ENCODE measurements at places on chromosomes 12 and 14.

GRCh38 chr12:70854138-70854537 lies 66.4 kb downstream of the PTPRR start:
- no peak for DNase-seq

DNA sequence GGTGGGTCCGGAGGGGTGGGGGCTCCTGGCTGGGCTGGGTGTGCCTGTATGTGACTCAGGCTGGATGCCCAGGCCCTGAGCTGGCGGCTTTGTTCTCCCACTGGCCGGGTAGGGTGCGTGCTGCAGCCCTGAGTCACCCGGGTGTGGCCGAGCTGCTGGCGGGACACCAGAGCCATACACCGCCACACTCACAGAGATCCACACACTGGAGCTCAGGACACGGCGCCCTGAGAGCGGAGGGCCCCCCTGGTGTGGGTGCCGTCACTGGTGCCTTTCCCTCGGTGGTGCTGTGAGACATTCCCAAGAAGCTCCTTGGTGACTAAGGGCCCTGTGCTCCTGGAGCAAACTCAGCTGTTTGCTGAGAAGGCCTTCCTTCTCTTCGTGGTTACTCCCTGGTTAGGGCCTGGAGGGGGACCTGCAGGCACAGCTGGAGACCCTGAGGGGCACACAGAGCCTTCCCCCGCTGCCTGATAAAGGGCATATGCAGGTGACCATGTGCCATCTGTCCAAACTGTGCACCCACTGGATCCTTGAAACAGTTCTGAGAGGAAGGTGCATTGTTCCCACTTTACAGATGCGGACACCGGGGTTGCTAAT lies 44.3 kb downstream of the KRT80 start:
- DNase-seq: no peak

GRCh38 chr12:50621399-50622300 lies 116.9 kb downstream of the DIP2B start:
- no peak for DNase-seq

- no peak for DNase-seq
Observed at GRCh38 chr12:81212996-81213696, 135.3 kb downstream of the ACSS3 start.

DNA sequence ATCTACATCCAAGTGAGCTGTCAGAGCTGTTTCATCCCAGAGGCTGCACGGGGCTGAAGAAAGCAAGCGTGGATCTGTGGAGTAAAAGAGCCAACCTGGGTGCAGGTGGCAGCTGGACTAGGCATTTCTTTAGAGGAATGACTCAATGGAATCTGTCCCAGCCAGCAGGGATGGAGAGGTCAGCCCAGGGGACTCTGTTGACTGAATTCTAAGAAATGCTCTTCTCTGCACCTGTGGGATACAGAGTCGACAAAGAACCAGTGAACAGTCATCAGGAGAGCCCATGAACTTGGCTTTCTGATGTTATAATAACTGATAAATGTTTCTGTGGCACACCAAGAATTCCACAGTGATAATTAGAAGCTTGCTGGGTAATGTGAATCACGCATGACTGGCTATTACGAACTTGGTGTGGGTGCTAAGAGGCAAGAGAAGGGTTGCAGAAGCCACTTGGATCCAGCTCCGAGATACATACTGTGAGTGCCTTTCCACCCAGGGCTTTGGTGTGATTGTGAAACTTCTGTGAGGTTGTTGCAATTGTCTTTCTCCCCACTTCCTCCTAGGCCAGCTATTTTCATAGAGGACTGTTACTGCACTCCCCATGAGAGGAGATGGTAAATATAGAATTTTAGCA lies 16.2 kb downstream of the PYGL start:
- DNase-seq: no peak

DNA sequence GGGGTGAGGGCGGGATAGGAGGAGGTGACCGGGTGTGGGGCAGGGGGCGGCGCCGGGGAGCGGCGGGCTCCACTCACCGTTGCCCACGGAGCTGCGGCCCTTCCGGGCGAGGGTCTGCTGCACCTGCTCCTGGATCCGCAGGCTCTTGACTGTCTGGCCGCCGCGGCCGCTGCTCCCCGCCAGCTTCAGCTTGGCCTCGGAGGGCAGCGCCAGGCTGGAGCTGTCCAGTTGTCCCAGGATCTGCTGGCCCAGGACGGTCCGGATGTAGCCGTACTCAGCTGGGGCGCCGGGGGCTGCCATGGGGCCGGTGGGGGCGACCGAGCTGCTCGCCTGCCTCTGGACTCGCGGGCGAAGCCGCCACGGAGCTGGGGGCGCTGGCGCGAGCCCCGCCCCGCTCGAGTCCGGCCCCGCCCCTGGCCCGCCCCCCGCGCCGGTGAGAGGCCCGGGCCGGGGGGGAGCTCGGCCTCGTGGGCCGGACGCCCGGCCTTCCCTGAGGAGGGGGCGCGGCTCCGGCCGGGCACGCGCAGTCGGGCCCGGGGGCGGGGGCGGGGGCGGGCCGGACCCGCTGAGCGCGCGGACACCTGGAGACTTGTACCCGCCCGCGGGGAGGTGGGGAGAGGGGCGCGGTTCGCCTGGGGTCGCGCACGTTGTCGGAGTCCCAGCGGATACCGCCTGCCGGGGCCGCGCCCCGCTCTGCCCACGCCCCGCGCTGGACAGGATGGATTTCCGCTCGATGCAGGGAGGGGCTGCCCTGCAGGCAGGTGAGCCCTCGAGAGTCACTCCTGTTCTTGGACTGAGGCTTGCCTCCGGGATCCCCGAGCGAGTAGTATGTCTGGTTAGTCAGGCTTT lies at the start of gene PKP2:
TSS of gene PKP2 (minus strand) at position 346 of the 849 bp plus-strand sequence. CDS start at position 300, 46 bp downstream.
- peak; percentile 86 for DNase-seq

- no peak for DNase-seq
Observed at GRCh38 chr14:69081271-69081670, 71.6 kb downstream of the DCAF5 start.

- DNase-seq: no peak
Observed at GRCh38 chr12:112330706-112331105, 51.5 kb downstream of the HECTD4 start.

DNA sequence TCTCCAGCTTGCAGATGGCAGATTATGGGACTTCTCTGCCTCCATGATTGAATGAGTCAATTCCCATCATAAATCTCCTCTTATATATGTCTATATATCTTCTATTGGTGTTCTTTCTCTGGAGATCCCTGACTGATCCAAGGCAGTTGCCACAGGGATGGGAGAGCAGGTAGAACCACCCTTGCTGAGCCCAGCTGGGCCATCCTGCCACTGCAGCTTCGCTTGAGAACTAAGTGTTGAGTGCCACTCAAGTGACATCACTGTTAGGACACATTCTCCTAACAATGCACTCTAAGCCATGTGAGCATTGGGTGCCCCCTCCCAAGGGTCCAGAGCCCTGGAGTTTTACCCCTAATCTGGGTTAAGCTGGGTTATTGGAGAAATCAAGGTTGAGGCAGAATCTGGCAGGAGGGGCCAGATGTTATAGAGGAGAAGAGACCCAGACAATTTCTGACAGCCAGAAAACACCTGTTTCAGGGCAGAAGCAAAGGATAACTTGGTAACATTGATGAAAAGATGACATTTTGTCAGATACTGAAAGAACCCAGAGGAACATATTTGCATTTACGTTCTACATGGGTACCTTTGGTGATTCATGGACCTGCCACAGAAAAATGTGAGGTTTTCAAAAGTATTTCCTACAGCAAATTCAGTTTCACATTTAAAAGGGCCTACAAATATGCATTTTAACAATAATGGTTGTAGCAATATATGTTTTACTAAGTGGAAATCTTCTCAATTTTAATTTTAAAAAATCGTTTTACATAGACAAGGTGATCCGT lies 57.2 kb upstream of the MAX start:
- no peak for DNase-seq

DNA sequence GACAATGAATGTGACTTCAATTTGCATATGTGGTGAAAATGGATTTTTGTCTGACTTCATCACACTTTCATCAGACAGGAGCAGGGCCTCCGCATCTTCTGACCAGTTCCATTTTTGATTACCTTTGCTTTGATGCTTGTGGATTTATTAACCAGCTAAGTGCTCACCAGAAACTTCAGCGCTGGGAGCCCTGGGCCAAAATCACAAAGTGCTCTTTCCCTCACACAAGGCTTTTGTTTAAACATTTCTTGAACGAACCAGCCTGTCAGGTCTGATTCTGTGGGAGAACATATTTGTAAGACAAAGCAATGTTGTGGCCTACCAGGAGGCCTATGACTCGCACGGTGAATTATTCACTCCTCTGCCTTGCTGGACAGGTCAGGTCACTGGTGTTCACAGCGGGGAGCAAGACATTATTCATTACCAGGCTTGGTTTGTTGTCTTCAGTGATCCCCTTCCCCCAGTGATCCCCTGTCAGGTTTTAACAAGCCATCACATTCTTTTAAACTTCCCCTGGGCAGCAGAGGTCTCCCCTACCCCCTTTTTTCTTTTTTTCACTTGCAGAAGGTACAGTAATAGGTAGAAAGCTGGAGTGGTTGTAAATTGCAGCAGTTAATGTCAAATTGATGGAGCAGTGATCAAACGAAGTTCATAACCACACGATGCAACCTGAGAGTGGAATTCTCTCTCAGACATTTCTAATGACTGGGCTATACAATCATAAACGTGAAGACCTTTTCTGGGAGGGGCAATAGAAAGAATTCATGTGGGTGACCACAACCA lies 167.5 kb upstream of the PRICKLE1 start:
- peak; percentile 39 for DNase-seq

DNA sequence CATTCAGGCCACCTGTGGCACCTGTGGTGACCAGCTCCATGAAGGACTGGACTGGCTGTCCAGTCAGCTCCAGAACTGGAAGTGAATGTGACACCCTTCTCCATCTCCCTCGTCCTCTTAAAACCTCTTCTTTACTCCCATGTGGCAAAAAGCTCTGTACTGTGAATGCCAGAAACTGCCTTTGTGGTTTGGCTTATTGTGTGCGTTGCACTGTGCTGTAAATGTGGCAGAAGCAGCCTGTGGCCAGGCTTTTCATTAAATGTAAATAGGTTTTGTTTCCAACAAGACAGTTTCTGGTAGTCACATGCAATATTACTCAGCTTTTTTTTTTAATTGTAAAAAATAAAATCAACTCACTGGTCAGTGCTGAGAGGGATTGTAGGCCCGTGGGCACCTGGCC lies 453.7 kb downstream of the ATP23 start:
- no peak for DNase-seq

DNA sequence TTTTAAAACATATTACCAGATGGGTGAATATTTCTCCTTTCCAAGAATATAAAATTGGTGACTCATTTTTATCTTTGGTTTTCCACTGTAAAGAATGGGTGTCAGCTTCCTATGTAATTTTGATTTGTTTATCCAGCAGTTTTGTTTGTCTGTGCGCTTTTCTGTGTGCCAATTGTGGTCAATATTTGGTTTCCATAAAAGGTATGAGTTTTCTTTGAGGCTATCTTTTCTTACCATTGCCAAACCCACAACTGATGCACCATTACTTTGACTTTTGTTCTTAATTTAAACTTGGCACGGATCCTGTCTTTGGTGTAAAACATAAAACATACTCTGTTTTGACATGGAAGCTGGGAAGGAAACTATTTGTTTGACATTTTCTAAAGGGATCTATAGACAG lies 78.8 kb upstream of the NAV3 start:
- DNase-seq: no peak

- peak; percentile 12 for DNase-seq
Observed at GRCh38 chr12:68245180-68246021, 8.0 kb downstream of the IL22 start.

GRCh38 chr12:62888454-62889110 lies 46.4 kb downstream of the PPM1H start:
- DNase-seq: no peak

DNA sequence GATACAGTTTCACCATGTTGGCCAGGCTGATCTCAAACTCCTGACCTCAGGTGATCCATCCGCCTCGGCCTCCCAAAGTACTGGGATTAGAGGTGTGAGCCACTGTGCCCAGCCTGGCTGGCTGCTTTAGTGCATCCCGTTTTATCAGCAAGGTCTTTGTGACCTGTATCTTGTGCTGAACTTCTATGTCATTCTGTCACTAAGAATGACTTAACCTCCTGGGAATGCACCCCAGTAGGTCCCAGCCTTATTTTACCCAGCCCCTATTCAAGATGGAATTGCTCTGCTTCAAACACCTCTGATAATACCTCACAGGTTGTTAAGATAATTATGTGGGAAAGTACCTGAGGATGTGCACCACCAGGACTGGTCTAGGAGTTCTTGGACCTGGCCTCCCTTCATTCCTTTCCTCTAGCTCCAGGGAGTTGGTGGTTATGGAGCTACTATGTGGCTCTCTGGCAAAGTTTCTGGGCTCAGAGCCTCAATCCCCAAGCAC lies 26.1 kb upstream of the JPH4 start:
- DNase-seq: no peak

GRCh38 chr14:105889666-105890473 lies 363.5 kb downstream of the TMEM121 start:
- no peak for DNase-seq

DNA sequence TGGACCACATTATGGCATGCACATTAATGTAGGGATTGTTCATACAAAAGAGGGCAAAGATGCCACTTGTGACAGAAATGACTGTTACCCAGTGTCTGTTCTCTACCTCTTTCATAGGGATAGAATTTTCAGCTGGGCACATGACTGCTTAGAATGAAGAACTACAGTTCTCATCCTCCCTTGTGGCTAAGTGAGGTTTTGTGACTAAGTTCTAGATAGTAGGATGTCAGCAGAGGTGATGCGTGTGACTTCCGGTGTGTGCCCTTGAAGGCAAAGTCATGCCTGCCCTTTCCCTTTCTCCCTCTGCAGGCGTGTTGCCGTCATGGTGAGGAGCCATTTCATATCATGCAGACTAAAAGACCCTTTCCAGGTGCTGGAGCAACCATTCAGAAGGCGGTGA lies 99.3 kb downstream of the CACNA1C start:
- DNase-seq: no peak

DNA sequence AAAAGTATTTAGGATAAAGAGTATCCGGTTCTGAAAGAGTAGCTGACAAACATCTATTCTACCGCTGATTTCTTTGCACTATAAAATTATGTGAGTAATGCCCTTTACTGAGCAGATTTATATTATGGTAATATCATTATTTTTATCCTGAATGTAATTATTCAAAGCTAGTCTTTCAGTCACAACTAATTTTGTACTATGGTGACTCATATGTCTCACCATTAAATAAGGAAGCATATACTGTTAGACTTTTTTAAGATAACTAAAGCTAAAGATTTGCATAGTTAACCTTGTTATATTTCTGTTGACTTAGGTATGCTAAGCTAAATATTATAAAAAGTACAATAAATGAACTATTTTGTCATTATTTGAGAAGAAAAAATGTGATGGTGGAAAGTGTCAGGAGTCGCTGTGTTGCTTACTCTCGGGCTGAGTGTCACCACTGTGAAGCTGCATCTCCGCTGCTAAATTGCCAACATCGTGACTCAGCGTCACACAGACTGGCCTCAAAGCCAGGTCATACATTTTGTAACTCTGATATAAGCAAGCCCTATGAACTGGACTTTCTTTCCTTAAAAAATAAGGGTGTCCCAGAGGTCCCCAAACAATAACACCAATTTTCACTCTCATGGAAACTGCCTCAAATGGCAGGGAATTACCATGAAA lies 69.1 kb upstream of the SSTR1 start:
- DNase-seq: no peak

DNA sequence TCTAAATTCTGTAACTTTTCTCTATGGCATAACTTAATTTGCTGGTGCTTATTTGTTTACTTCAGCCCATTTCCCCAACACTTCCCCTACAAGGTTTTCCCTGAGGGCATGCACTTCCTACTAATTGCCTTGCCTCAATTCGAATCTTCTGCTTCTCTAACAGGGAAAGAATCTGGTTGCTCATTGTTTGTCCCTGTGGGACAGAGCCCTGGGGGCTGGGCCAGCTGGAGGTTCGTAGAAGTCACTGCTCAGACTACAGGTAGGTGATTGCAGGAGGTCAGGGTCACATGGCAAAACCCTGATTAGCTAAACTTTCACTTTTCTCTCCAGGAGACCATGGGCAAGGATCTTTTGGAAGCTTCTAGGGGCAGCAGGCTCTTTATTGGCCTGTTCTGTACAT lies 72.0 kb downstream of the ZFC3H1 start:
- no peak for DNase-seq

Data from nephron progenitor cell (in vitro differentiated cells).